ENCODE measurements at places on chromosomes 2 and 18.

- no peak for DNase-seq
These were observed 125.9 kb downstream of the PLA2R1 start for GRCh38 chr2:159936471-159936870.

GRCh38 chr2:101362316-101362715 lies 25.0 kb downstream of the CREG2 start:
- no peak for DNase-seq

GRCh38 chr18:72674710-72675109 lies 130.6 kb upstream of the CBLN2 start:
- DNase-seq = no peak

DNA sequence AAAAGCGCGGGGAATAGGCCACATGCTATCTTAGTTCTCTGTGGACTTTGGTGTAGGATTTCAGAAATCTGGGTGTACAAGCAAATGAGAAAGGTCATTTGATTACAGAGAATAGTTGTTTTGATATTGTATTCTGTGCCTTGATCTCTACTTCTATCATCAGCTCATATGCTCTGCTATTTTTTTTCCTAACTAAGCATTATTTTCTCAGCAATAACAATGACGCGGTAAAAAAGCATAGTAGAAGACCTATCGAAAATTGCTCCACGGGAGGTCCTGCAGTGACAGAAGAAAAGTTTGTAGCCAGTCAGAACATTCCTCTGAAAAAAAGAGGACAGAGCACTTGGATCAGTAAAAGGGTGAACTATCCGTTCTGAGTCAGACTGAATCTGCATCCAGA lies 2.8 kb upstream of the SETBP1 start:
- no peak for DNase-seq

Data from CD14-positive monocyte (primary cell).